ENCODE measurements at places on chromosomes 3 and 15. TPM values are rescaled to one million over a fixed set of nuclear protein-coding genes. Genes with fewer than 3 reads are reported as not detected.

GRCh38 chr3:775178-775880, 317.5 kb upstream of the CNTN6 start:
- no peak for DNase-seq

The CIB1 gene
- total RNA-seq = 75.4 TPM

The CFAP44 gene
- total RNA-seq = 6.9 TPM

The SQOR gene
- total RNA-seq = 98.6 TPM

- no peak for DNase-seq
Measured at GRCh38 chr15:23567921-23568320, 2.4 kb downstream of the MKRN3 start.

DNA sequence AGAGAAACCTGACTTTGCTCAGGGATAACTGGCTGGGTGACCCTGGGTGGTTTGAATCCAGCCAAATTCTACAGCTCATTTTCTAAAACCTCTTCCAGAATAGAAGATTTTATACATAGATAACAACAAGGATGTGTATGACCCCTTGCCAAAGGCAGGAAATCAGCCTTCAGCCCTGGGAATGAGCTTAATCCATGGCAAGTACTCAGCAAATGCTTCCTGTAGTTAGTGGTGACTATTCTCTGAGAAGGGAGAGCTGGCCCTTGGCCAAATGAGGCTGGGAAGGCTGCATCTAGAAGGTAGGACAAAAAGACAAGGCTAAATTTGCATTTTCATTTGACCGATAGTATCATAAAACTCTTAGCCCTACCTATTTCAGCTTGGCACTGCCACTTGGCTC, 4.6 kb upstream of the HACD3 start:
- DNase-seq = no peak

The TM4SF1 gene
- not detected for total RNA-seq

Measured in activated CD4-positive, alpha-beta T cell treated with anti-CD3 and anti-CD28 coated beads, Interleukin-2, amount 10 ng/mL, durations not matched to agents 7 days and 5 days (primary cell).